ENCODE measurements at places on chromosomes 5 and 9.

- DNase-seq: no peak
Observed at GRCh38 chr5:126681970-126682369, 81.2 kb downstream of the PHAX start.

DNA sequence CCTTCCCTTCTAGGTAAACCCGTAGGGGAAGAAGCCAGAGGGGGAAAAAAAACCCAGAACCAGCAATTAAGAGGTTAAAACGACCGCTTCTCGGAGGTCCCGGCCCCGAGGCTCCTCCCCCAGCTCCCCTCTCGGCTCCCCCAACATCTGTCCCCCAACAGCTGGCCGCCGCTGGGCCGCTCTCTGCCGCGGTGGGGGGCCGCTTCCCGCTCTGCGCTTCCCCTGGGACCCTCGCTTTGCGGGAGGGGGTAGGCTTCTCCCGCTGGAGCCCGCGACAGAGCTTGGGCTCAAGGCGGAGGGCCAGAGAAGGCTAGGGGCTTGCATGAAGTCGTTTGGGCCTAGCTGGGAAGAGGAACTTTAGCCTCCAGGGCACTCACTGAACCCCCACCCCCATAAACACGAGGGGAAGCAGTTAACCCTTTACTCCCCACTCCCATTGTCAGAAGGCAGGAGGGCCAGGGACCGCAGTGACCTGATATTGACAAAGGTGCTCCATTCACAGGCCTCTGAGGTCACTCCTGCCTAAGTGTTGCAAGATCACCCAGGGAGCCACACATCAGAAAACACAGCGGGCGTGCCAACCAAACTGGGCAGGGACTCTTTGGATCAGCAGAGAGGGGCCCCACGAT lies 7.5 kb downstream of the LHX6 start:
- no peak for DNase-seq

DNA sequence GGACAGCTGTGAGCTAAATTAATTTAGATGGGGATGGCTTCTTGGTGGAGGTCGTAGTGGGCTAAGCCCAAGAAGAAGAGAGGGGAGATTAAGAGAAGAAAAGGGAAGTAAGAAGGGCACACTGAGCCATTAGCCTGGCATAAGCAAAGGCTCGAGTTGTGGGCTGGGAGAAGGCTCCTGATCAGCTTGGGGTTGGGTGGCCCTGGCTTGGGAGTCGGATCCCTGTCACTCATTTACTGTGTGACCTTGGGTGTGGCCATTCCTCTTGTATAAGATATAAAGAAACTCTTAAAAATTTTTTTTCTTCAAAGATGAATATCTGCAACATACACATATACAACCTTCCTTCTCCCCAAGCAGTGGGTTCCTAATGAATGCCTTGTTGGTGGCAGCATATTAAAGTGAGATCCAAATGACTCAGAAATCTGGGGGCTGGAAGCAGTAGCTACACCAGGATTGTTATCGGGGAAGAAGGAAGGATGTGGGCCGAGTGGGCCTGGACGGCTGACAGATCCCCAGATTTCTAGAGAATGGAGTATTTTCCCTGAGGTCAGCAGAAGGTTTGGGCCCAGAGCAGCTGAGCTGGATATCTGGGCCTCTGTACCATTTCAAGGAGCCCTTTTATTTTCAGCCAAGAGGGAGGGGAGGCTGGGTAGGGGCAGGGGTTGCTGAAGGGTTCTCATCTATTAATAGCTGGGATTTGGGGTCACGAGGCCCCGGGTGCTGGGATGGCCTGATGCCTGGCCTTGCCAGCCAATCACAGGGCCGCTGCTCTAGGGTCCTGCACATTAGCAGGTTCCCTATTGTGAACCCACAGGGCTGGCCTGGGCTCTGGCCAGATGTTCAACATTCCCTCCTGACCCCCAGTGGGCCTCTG lies 52.1 kb downstream of the PPARGC1B start:
- DNase-seq: peak; percentile 64

- no peak for DNase-seq
Observed at GRCh38 chr5:98314292-98314691, 459.2 kb upstream of the RGMB start.

DNA sequence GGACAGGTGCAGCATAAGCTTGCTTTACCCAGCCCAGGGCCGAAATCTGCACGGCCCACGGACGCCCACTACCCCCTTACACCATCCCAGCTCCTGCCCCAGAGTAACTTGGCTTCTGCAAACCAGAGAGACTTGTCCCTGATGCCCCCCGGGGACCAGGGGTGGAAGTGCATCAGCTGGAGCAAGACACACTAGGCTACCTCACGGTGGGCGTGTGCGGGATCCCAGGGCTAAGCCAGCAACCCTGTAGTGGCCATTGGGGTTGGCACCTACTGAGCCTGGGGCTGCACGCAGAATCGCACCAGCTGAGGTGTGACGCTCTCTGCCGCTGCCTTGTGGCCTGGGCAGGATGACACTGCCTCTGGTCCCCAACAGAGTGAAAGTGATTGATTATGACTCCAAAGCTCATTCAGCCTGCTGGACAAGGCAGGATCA lies 6.1 kb upstream of the ZNF79 start:
- no peak for DNase-seq

DNA sequence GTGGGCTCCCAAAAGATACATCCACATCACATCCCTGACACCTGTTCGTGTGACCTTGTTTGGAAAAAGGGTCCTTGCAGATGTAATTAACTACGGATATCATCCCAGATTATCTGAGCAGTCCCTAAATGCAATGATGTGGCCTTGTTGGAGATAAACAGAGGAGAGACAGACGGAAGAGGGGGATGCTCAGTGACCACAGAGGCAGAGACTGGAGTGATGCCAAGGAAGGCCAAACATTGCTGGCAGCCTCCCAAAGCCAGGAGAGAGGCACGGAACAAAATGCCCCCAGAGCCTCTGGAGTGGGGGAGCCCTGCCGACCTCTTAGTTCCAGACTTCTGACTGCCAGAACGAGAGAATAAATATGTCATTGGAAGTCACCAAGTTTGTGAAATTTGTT lies 15.0 kb upstream of the VAV2 start:
- no peak for DNase-seq

- no peak for DNase-seq
Observed at GRCh38 chr5:77953374-77953773, 177.2 kb upstream of the TBCA start.

GRCh38 chr5:54518818-54519508 lies 1.4 kb downstream of the SNX18 start:
- DNase-seq: peak; percentile 32

All from left colon (tissue), 2 donors.